ENCODE measurements at places on chromosomes 3 and 15.

DNA sequence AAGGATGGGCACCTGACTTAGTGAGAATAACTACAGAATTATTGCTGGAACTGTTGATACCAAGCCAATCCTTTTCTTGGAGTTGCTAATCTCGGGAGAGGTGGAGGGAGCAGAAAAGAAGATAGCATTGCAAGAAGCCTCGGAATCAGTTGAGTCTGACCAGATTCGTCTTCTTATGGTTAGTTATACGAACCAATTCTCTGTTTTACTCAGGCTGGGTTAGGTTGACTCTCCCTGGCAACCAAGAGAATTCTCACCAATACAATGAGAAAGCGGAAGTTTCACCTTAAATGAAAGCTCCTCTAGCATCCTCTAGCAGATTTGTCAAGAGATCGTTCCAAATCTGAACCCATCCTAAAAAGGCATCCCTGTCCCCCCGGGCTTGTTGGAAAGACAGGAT, 43.5 kb upstream of the UBE2E1 start:
- no peak for DNase-seq

DNA sequence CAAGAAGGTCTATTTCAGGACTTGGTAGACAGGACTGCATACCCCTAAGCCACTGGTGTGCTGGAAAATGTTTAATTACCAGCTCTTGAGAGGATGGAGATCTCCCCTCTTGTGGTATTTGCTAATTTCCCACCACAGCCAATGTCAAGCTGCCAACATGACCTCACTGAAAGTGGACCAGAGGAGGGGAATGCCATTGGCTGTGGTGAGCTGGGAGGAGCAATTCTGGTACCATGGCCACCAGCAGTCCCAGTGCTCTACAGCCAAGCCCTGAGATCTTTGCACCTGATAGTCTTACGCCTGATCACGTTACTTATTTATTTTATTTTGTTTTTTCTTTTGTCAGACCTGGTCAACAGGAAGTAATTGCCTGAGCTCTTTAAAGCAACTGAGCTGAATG, 82.5 kb upstream of the BCL6 start:
- DNase-seq: no peak

GRCh38 chr3:110758208-110758607, 313.4 kb upstream of the NECTIN3 start:
- DNase-seq: no peak

DNA sequence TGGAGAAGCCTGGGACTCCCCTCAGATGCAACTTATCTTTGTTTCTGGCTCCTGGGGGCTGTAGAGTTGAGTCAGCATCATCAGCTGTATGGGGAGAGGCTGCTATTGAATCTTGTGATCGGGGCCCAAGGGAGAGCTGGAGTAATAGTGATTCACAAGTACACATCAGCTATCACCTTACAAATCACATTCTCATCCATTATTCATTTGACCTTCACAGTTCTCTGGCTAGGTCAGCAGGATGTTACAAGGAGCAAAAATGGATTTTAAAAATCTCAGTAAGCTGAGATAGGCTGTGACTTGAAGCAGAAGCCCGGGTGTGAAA, 175.0 kb downstream of the OPA1 start:
- DNase-seq: no peak

- DNase-seq: no peak
Measured at GRCh38 chr15:78651930-78652615, 11.1 kb upstream of the CHRNB4 start.

All from GOT3 (cell line).